Coronary artery (tissue), 2 donors: ENCODE measurements at places on chromosomes 4 and X.

DNA sequence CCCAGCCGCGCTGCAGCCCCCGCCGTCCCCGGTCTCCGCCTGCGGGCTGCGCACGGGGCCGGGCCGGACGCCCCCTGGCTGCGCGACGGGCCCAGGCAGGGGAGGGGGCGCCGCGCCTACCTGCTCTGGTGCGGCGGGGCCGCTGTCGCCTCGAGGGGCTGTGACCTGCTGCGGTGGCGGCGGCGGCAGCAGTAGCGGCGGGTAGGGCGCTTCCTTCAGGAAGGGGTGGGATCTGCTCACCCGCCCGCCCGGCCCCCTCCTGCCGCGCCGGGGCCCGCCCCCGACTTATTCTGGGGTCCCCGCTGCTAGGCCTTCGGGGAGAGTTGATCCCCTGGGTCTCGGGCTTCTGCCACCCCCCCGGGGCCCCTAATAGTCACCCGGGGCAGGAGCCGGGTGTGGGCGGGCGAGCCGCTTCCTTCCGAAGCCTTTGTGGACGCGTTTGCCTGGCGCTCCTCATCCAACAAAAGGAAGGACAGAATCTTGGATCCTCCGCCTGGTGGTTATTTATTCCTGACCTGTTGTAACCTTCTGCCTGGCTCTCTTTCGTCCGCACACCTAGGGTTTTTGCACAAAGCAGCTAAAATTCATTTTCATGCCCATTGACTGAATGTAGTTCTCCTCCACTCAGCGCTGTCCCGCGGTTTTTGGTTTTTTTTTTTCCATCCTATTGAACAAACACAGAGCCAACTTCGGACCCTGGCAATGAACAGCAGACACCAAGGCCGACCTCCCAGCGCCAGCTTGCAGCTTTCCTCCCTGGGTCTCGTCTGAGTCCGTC lies at the start of gene TMEM150C:
TSS of gene TMEM150C (minus strand) at position 203 of the 778 bp plus-strand sequence. CDS start 57,331 bp downstream, outside the sequence.
- DNase-seq, result no peak

- no peak for DNase-seq
Observed at GRCh38 chr4:4519297-4519894, 22.5 kb downstream of the STX18 start.

- DNase-seq, result peak; percentile 22
Observed at GRCh38 chr4:7812921-7813320, 126.7 kb downstream of the AFAP1 start.

DNA sequence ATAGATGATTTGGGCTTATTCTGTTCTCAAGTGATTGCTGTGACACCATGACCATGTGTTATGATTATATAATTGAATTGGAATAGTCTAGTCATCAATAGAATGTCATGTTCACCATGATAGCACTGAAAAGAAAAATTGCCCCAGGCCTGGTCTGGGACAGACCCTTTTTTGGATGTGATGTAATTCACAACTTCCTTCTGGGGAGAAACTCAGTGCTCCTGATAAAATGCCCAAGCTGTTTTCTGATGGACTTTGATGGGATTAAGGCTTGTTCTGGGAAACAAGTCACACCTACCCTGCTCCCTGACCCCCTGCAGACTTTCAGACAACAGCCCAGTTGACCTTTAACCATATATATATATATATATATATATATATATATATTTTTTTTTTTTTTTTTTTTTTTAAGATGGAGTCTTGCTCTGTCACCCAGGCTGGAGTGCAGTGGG lies 65.3 kb downstream of the RHOH start:
- DNase-seq, result no peak

DNA sequence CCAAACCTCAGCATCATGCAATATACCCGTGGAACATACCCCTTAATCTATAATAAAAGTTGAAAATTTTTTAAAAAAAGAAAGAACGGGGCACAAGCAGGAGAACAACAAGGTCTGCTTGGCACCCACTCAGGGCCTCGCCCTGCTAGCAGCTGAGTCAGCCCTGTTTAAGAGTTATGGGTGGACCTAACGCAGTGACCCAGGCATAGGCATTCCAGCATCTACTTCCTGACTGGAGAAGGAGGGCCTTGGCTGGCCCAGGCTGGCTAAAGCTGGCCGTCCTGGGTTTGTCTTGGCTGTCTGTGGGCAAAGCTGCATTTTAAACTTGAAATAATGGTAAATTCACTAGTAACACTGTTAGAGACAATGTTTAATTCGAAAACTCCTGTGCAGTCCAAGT lies 236.7 kb upstream of the PGRMC2 start:
- DNase-seq, result no peak

DNA sequence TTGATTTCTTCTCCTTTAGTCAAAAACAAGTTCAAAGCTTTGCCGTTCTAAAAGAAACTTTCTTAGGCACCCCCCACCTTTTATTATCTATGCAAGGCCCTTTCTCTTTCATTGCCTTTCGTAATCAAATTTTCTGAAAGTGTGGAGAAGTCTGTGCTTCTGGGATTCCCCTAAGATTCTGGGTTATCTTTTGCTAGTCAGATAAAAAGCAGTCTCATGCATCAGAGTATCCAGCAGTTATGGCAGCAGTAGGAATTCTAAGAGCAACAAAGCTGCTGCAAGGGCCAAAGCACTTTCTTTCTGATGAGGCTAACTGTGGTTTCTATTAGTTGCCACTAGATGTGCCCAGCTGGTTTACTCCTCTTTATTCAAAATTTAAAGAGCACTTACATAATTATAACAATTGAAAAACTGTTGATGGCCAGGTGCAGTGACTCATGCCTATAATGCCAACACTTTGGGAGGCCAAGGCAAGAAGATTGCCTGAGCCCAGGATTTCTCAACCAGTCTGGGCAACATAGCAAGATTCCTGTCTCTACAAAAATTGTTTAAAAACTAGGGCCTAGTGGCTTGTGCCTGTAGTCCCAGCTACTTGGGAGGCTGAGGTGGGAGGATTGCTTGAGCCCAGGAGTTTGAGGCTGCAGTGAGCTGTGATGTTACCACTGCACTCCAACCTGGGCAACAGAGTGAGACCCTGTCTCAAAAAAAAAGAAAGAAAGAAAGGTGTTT lies 296.2 kb downstream of the PAPSS1 start:
- DNase-seq, result no peak

- DNase-seq, result no peak
Observed at GRCh38 chrX:110987292-110987691, 108.7 kb upstream of the PAK3 start.

- DNase-seq, result no peak
Observed at GRCh38 chrX:85994797-85995196, 52.6 kb downstream of the CHM start.

DNA sequence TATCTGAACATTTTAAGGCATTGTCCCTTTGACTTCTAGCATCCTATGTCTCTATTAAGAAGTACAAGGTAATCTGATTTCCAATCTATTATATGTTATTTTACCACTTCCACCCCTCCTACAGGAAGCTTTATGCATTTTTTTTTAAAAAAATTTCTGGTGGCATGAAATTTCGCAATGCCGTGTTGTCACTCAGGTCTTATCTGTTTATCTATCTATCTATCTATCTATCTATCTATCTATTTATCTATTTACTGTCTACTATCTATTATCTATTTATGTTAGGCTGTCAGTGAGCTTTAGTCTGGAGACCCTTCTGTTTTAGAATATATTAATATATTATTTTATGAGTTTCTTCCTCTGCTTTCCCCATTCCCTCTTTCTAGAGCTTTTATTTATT lies 125.3 kb upstream of the FAM9C start:
- no peak for DNase-seq

- no peak for DNase-seq
Observed at GRCh38 chr4:150173982-150174398, 95.7 kb downstream of the DCLK2 start.

DNA sequence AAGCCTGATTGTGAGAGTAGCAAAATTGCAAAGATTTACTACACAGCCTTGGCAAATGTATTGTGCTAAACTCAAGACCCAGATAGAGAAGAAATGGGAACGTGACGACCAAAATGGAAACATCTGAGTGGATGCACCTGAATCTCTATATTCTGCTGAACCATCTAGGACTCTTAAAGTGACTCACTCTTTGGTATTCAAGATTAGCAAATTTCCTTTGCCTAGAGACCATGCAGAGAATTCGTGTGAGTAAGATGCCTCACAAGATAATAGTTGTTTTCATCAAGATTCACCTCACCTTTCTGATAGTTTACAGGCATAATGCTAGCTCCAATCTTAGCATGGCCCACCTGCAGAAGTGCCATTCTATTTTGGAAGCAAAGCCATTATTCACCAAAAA lies 14.4 kb upstream of the ATOH1 start:
- DNase-seq, result no peak

- DNase-seq, result no peak
Observed at GRCh38 chr4:186554539-186554913, 841 bp downstream of the MTNR1A start.

- DNase-seq, result no peak
Observed at GRCh38 chrX:83535417-83536196, 27.5 kb downstream of the POU3F4 start.

GRCh38 chr4:68576272-68577125 lies at the start of gene UGT2B17:
UGT2B17 (minus strand) TSS chr4:68576322; CDS start chr4:68568484, 7,838 bp downstream.
- no peak for DNase-seq

- no peak for DNase-seq
Observed at GRCh38 chrX:85065512-85066198, 62.0 kb downstream of the APOOL start.

DNA sequence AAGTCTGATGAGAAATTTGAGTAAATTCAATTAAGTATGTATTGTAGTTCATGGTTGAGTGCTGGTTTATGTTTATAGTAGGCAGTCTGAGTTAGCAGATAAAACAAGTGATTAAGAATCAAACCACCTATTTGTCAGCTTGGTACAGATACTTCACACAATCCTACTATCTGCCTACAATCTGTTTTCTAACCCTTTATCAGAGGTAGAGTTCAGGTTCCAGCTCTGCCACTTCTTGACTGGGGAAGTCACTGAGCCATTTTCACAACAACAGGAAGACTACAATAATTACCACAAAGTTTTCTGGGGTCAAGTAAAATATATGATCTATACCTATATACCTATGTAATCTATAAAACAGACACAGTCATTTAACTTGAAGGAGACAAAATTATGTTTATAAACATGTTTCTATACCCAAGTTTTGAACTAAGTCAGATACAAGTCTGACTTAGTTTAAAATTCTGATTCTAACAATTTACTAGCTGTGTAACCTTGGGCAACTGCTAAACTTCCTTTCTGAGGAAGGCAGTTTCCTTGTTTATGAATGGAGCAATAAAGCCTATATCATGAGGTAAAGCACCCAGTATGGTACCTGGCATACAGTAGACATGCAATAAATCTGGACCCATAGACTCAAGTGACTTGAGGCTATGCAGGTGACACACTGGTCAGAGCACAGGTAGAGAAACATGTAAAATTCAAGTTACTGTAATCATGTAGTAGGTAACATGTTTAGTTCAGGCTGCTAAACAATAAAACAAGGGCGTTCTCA lies 37.2 kb upstream of the BDH2 start:
- no peak for DNase-seq

- no peak for DNase-seq
Observed at GRCh38 chrX:130118441-130119311, 8.4 kb upstream of the ELF4 start.

- no peak for DNase-seq
Observed at GRCh38 chr4:56704089-56704871, 23.2 kb upstream of the HOPX start.

DNA sequence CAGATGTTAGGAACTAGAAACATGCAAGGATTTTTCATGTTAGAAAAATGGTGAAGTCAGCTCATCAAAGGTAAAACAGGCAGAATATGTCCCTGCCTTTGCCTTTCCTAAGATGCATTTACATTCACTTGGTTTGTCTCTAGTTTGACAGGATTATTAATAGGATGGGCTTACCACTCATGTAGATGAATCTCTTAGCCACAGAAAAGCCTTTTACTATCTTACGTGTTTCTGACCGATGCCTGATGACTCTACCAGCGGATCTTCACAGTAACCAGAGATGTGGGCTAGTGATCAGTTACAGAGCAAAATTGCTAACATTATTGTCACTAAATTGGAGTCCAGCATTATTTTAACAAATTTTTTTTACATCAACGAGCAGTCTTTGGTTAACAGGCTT lies 187.6 kb downstream of the MAML3 start:
- DNase-seq, result no peak

- no peak for DNase-seq
Observed at GRCh38 chr4:15955670-15956069, 7.3 kb downstream of the FGFBP2 start.

GRCh38 chr4:6509587-6509986 lies 37.2 kb upstream of the PPP2R2C start:
- peak; percentile 41 for DNase-seq

- DNase-seq, result no peak
Observed at GRCh38 chrX:140099221-140099620, 133.9 kb upstream of the CXorf66 start.

DNA sequence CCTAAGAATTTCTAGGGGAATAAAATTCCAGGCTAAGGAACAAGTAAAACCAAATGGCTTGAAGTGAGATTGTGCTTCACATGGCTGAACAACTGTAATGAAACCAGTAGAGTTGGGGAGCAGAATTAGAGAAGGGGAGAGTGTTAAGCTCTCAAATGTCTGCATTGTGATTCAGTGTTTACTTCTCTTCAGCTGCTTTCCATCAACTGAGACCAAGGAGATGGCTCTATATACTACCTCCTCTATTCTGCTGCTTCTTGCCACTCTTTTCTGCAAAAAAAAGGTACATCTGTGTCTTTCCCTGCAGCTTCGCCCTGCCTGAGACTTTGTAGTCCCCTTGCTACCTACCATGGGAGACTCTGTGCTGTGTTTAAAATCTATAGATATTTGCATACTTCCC lies 73.5 kb downstream of the WDFY3 start:
- DNase-seq, result no peak

DNA sequence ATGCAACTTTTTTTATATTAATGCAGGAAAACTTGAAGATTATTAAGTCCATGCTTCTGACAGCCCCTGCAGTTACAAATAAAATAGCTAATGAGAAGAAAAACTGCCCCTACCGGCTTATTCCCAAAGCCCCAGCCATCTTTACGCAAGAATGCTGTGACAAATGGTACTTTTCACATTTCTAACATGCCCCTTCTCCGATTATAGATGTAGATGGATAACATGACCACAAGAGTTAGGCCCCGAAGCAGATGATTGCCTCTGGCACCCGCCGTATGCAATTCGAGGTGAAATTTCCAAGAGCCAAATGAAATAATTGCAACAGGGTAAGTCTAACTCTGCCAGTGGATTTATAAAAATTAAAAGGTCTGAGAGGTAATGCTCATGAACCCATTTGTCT lies 319.4 kb upstream of the TAPT1 start:
- no peak for DNase-seq

- no peak for DNase-seq
Observed at GRCh38 chrX:19761554-19762295, 125.7 kb downstream of the SH3KBP1 start.

DNA sequence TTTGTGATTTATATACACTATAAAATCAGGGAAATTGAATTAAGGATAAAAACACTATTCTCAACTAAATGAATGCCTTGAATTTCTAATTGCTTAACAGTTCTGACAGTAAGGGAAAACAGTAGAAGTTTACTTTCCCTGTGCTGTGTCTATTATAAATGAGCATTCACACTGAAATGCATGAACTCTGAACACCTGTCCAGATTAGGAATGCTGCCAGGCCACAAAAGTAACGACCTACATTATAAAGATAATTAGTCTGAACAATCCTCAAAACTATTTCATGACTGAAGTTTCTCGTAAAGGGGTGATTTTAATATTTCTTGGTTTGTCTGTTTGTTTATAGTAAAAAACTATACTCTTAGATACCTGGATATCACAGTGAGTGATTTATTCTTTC lies 2.0 kb downstream of the NDST3 start:
- DNase-seq, result no peak

- DNase-seq, result no peak
Observed at GRCh38 chr4:132991111-132991510, 158.0 kb upstream of the PCDH10 start.
